ENCODE measurements at places on chromosomes 7 and 10. TPM values are rescaled to one million over a fixed set of nuclear protein-coding genes. Genes with fewer than 3 reads are reported as not detected.

OR9A2 gene
- not detected for total RNA-seq

DNA sequence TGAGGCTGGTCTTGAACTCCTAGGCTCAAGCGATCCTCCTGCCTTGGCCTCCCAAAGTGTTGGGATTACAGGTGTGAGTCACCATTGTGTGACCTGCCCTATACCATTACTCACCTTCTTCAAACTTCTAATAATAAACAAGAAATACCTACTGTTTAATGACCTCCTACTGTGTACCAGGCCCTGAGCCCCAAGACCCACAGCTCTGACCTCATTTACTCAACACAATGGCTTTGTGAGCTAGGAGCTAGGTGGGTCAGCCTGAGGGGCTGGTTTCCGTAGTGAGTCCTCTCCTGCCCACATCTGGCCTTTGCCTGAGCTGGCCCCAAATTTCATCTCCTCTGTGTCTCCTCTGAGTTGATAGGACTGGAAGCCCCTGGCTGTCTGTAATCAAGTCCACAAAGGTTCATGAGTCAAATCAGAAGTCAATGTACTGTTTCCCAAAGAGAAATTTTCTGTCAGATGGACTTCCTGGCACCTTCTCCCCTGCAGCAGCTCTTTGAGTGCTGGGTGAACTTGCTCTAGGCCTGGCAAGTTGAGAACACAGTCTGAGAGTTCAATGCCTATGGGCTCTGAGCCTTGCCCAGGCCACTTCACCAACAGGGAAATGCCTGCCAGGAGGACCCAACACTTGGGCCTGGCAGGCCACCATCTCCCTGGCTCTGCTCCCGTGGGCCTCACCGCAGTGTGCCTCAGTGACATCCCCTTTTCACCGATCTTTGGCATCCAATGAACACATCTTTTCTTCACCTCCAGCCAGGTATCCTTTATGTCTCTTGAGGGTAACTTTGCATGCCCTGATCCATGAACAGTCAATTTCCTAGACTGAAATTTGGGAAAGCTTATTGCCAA, 24.0 kb downstream of the NEURL1 start:
- no peak for DNase-seq

DNA sequence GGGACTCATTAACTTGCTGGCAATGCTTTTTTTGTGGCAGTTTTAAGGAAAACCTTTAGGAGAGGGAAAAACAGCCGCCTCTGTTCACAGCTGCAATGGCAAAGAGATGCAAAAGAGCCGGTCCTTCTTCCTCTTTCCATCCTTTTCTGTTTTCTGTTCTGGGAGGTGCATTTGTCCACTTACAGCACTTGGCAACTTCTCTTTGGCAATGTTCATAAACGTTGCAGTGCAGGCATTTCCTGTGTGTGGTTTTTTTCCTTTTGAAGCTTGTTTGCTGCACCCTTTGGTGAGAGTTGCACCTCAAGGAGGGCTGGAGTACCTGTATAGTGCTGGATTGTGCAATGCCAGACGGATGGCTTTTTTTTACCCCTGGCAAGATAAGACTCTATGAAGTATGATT, 53.9 kb upstream of the HABP2 start:
- DNase-seq: no peak

ASZ1 gene
- total RNA-seq: not detected

GRCh38 chr10:112490545-112490944, 43.5 kb downstream of the VTI1A start:
- no peak for DNase-seq

APBB1IP gene
- not detected for total RNA-seq

Measured in HT1080 (cell line).